ENCODE measurements at places on chromosomes 1 and 21. TPM values are rescaled to one million over a fixed set of nuclear protein-coding genes. Genes with fewer than 3 reads are reported as not detected.

The FCRL4 gene
- not detected for total RNA-seq

The SLC45A1 gene
- under 0.01 TPM for total RNA-seq

The SAMD13 gene
- total RNA-seq, result 13.0 TPM

The SPAG17 gene
- 0.52 TPM for total RNA-seq

The HMCN1 gene
- 16.7 TPM for total RNA-seq

The MPZ gene
- total RNA-seq, result 63.7 TPM

The OR2T35 gene
- not detected for total RNA-seq

The TMEM63A gene
- 12.0 TPM for total RNA-seq

The DENND2C gene
- 7.8 TPM for total RNA-seq

The SPRR2G gene
- total RNA-seq, result not detected

The POLR3C gene
- 22.4 TPM for total RNA-seq

The OR2T8 gene
- total RNA-seq, result not detected

The PRKCZ gene
- total RNA-seq, result 4.2 TPM

The MXRA8 gene
- 60.0 TPM for total RNA-seq

The SEMA4A gene
- total RNA-seq, result 4.2 TPM

The RPTN gene
- total RNA-seq, result not detected

The PGLYRP3 gene
- total RNA-seq, result not detected

The PRKAA2 gene
- total RNA-seq, result 56.9 TPM

The APCS gene
- 0.52 TPM for total RNA-seq

The ADAMTSL4 gene
- 12.0 TPM for total RNA-seq

Measured in skeletal muscle tissue (tissue), 5 donors.